ENCODE measurements at places on chromosomes 11 and 22. TPM values are rescaled to one million over a fixed set of nuclear protein-coding genes. Genes with fewer than 3 reads are reported as not detected.

Gene CARD16
- total RNA-seq = not detected

Gene ZFP91
- 19.4 TPM for total RNA-seq

Gene CABP4
- total RNA-seq = not detected

Gene CARD18
- total RNA-seq = not detected

Gene USP2
- total RNA-seq = 11.3 TPM

Gene GVQW3
- total RNA-seq = 1.1 TPM

Gene SPDYC
- not detected for total RNA-seq

Gene C11orf71
- total RNA-seq = 5.5 TPM

Gene OR5F1
- total RNA-seq = not detected

All from mesangial cell (primary cell).